GM20000 (cell line): ENCODE measurements at places on chromosomes 2 and 18.

GRCh38 chr18:9746958-9747357 is 38.9 kb downstream of the RAB31 start:
- DNase-seq, result no peak

GRCh38 chr2:108215794-108216211 is 24.0 kb upstream of the SULT1C3 start:
- peak; percentile 19 for DNase-seq

- DNase-seq, result no peak
These were observed 522.9 kb downstream of the SOX11 start for GRCh38 chr2:6215053-6215452.

DNA sequence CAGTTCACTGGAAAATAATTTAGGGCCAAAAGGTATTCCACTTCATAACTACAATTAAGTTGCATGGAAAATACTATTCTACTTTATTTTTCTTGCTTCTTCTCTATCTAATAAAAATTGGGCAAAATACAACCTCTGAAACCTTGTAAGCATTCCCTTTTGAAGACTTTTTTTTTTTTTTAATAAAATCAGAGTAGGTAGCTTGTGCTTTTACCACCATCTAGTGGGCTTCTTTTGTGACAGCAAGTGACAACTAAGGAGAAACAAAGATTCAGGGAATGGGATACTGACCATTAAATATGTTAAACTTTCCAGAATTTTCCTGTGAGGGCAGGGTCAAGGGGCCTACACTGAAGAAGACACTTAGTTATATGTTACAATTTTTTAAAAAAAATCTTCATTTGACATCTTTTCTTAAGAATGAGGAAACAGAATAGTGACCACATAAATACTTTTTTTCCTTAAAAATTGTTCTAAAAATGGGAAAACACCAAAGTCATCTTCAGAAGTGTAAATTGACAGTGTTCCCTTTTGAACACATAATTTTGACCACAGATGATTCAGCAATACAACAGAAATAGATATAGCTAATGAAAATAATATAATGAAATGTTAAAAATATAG is 1183.2 kb upstream of the ACVR2A start:
- DNase-seq, result no peak
